ENCODE measurements at places on chromosomes 2 and 18.

- DNase-seq: no peak
Observed at GRCh38 chr18:4270016-4270415, 185.1 kb downstream of the DLGAP1 start.

DNA sequence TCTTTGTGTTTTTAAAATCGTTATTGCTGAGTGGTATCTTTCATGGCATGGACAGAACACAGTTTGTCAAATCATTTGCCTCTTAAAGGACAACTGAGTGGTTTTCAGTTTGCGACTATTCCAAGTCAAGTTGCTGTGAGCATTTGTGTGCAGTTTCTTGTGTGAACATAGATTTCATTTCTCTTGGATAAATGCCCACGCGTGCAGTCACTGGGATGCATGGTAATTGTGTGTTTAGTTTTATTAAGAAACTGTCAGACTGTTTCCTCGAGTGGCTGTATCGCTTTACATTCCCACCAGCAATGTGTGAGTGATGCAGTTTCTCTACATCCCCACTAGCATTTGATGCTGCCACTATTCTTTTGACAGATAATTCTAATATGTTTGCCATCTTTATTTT is 154.0 kb upstream of the ARL4C start:
- DNase-seq: no peak

DNA sequence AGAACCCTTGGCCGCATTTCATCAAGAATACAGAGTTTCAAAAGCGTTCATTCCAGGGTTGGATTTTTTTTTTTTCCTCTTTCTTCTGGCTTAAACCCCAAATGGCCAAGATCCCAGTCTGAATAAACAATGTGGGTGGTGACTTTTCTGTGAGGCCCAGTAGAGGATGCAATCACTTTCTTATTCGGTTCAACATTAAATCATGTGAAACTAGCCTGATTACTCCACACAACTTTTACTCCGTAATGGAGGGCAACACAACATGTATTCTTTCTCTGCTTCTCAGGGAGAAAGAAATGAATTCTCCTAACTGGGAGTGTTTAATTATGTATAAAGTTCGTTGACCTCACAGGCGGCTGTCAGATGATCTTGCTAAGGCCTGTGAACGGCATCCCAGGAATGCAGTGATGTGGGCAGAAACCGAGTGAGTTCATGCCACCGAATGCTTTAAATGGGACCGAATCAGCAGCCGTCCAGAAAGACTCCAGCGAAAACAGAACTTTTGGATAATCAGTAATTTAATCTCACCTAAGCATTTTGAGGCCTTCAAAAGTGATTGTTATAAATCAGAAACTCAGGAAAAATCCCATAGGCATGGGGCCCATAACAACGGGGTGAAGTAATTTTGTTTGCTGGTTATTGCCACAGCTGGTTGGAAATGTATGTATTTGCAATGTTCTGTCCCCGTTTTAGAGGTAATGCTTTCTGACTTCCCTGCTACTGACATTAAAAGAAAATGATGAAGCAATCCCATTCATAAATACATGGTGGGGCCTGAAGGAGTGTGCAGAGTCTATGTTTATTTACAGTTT is 81.5 kb downstream of the BCL2 start:
- DNase-seq: no peak

- DNase-seq: no peak
Observed at GRCh38 chr2:37652199-37652640, 19.2 kb downstream of the CDC42EP3 start.

DNA sequence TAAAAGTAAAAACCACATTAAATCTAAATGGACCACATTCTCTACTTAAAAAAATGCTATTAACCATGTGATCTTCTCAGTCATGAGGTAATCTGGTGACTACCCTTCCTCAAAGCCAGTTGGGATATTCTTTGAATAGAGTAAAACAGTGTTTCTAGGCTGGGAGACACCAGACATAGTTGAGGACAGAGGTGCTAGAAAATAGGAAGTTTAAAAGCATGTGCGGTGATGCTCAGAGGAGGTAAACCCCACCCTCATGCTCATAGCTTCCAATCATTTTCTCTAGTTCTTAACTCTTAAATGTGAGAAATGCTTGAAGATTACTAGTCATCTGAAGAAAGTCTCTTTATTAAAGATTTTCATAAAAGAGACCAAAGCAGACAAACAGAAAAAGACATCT is 30.7 kb upstream of the ELAC1 start:
- no peak for DNase-seq

DNA sequence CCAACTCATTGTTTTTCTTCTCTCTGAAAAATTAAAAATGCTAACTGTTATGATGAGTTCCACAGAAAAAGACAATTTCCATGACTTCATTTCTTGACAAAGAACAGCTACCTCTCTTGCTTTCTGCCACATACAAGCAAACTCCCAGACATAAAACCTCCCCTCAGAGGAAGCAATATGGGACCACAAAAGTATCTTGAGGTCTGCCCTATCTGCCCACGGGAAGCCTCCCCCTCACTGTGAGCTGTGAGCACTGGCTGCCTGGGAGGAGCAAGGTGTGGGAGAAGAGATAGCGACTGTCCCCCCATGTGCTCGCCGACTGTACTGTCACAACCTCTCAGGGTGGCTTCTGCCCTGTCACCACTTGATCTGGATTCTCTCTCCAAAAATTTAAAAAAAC is 69.7 kb upstream of the NRP2 start:
- peak; percentile 43 for DNase-seq

DNA sequence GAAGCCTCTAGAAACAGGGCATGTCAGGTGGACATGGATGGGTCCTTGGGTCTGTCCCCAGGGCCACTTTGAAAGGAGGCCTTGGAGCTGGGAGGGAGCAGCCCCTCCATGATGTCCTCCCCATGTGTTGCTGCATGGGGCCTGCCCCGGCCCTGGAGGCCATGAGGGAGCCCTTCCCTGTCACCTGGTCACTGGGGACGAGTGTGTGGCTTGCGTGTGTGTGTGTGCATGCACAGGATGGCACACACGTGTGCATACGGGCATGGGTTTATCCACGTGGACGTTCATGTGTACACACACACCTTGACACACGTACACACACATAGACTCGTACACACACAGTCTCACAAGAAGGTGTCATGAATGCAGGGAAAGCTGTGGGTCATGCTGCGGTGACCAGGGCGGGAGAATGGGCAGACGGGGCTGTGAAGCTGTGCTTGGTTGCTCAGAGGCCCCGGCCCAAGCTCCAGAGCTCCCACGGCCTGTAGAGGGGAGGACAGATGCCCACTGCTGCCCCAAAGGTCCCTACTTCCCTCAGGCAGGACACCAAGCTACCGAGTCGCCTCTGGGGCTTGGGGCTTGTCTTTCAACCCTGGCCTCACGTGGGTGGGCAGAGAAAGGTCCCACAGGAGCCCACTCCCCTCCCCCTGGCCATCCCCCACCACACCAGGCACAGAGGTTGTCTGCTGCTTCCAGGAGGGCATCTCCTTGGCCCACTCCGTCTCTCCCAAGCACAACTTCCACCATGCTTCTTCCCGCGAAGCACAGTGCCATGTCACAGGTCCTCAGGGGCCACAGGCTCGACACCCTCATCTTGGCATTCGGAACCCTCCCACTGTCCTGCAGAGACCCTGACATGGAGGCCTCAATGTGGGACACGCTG is 42.3 kb upstream of the GPC1 start:
- no peak for DNase-seq

- no peak for DNase-seq
Observed at GRCh38 chr18:42174909-42175308, 219.9 kb downstream of the PIK3C3 start.

GRCh38 chr2:9355270-9355669 is 68.1 kb downstream of the ITGB1BP1 start:
- no peak for DNase-seq

GRCh38 chr2:18578033-18578432 is 11.3 kb downstream of the NT5C1B start:
- DNase-seq: no peak

GRCh38 chr2:232434563-232435374 is 21.2 kb upstream of the ALPI start:
- no peak for DNase-seq

- no peak for DNase-seq
Observed at GRCh38 chr2:105404736-105405135, 5.9 kb upstream of the FHL2 start.

DNA sequence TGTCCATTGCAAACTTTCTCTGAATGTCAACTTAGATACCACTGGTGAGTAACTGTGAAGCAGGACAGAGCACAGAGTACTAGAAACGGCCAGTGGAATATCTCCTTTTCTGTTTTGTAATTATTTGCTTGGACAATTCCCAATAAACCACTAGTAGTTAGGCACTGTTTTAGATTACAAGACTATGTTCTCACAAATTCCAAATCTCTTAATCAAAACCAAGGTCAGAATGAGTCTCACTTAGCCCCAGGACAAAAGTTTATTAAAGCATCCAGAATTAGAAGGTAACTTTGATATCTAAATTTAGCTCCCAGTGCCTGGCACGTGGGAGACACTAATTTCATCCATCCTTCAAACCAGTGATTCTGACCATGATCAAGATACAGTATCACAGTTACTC is 89.0 kb downstream of the ZNF521 start:
- no peak for DNase-seq
